CD14-positive monocyte (primary cell): ENCODE measurements at places on chromosomes 1 and 21.

DNA sequence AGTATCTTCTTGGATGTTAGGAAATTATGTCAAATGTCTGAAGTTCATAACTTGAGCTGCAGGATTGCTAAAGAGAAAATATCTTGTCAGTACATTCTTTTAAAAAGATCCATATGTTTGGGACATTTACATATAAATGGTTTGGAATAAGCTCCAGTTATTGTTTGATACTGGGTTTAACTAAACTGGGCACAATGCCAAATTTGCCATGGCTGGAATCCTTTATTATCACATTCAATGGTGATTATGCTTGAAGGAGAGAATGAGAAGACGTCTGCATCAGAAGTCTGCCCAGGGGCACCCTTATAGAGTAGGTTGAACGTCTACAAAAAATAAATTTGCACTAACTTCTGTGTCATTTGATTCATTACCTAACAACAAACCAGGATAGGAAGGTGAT, 652.5 kb downstream of the AMY1C start:
- no peak for DNase-seq

- no peak for DNase-seq
Measured at GRCh38 chr21:43873673-43874072, 8.7 kb downstream of the AGPAT3 start.

GRCh38 chr1:17929224-17929623, 174.1 kb downstream of the ACTL8 start:
- DNase-seq, result no peak

DNA sequence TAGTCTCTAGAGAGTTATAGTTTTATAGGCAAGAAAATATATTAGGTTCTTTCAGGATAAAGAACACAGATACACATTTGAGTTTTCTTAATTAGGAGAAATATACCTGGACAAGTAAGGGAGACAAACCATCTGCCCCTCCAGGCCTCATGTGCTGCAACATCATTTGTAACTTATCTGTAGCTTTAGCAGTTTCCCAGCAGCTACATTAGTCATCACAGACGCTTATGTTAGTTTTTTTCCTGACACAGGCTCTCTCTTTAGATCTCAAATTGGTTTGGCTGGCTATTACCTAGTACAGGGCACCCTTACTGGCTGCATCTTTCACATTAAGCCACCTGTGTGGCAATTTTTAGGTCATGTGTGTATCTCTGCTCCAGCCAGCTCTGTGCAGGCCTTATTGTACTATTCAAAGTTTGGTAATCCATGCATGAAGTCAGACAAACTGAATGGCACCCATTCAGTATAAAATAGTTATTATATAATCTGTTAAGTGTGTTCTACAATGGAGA, 25.9 kb downstream of the GNPAT start:
- no peak for DNase-seq

- DNase-seq, result no peak
Measured at GRCh38 chr1:12104417-12104816, 41.3 kb downstream of the TNFRSF8 start.

DNA sequence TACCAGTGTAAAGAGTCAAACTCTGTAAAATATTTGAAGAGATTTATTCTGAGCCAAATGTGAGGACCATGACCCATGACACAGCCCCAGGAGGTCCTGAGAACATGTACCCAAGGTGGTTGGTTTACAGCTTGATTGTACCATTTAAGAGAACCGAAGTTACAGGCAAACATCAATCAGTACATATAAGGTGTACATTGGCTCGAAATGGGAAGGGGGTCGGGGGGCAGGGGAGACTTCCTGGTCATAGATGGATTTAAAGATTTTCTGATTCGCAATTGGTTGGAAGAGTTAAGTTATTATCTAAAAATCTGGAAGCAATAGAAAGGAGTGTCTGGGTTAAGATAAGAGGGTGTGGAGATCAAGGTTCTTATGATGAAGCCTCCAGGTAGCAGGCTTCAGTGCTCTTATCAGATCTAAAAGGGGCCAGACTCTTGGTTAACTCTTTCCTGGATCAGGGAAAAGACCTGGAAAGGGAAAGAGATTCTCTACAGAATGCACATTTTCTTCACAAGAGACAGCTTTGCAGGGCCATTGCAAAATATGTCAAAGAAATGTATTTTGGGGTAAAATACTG, 47.5 kb upstream of the NTPCR start:
- DNase-seq, result no peak

DNA sequence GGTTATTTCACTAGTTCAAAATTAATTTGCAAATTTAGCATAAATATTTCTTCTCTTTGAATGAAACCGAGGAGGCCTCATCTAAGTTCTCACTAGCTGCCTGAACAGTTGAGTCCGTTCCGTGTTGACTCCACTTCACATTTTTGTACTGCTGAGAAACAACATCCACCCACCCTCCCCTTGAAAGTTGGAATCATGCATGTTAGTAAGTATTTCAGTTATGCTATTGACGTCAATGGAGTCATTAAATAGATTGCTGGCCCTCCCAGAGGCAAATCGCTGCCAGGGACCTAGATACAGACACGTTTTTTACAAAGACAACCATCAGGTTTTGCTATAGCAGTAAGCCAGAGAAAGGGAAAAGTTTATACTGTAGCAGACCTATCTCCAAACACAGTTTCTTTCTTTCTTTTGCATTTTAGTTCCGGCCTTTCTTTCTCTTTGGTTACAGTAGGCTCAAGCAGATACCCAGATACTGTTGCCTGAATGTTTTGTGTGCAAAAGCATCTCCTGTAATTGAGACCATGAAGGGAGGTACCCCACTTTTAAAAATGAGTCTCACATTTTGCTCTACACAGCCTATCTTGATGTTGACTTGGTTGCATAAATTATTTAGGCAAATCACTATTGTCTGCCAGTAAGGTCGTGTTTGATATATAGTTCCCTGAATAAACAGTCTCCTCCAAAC, 262.6 kb upstream of the SGIP1 start:
- no peak for DNase-seq

DNA sequence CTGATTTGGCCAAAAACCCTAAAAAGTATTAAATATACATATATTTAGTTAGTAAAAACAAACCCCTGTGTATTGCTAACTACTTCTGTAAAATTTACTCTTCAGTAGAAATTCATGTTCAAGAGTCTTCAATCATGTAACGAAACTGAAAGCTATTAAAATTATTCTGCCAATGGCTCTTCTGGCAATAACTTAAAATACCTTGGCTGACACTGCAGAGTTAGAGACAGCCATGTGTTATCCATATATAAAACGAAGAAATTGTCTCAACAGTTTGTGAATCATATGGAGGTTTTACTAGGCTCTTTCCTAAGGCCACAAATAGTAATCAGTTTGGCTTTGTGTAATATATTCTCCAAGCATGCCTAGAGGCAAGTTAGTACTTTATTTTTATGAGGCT, 357.2 kb downstream of the COL11A1 start:
- DNase-seq, result no peak

DNA sequence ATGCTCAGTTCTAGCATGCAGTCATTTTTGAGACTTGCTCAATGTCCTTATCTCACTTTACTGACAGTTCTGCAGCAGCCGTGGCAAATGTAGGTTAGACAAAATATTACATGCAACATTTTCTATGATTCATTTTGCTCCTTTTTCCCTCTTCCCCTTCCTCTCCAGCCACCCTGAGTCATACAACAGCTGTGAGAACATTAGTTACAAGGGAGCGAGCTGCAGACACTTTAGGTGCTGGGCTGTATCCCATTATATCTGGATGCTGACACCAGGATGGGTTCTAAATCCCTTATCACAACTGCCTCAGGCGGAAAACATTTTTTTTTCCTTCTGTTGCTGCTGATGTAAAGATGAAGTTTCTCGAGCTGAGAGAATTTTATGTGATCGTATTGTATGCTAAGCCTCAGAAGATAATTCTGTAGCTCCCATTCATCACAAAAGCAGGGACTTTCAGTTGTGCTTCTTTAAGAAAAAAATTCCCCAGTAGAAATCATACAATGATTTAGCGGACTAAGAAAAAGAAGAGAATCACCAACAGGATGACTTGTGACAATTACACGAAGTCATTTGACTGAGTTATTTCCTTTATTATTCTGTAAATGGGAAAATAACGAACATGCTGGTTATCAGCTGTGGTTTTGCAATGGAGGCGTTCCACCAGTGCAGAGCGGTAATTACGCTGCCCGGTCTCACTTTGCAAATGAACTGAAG, 345.0 kb downstream of the DISC1 start:
- DNase-seq, result peak; percentile 71

DNA sequence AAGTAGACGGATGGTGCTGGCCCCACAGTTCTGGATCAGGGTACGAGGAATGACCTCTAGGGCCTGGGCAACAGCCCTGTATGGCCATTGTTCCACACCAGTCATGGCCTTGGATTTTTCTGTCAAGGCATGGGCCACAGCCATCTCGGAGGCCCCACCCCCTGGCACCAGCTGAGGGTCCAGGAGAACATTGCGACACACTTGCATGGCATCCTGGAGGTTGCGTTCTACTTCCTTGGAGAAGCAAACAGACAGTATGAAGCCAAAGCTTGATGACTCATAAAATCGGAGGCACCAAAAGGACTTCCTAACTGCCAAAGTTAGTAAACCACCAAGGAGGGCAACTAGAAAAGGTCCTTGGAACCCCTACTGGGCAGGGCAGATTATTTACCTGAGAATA, 11.9 kb upstream of the VHLL start:
- no peak for DNase-seq

DNA sequence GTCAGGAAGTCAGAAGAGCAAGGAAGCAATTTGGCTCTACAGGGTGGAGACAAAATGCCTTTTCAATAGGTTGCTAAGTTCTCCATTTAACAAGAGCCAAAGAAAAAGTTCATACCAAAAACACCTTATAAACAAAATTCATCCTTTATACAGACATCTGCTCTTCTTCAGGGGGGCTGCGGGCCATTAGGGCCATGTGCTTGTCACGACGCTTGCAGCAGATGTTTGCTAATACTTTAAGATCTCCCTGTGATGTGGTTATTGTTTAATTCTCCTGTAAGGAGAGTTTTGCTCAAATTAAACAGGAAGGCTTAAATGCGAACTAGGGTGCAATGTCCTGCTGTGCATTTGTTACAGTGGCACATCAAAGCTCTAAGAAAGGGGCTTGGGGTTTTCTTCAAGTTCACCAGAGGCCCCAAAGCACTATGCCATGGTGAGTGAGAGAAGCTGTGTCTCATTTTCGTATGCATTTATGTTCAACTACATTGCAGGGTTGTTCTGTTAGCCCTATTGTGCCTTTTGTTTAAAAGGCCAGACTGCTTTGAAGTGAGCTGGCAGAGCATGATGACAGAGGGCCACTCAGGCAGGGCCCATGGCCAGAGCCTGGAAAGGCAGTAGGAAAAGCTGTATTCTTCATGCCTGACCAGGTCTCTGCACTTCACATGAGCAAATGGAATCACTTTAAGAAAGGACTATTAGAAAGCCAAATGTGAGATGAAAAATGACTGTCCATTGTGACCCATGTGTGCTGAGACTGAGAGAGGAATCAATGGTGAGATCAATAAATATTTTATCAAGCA, 24.8 kb upstream of the NTPCR start:
- no peak for DNase-seq

- no peak for DNase-seq
Measured at GRCh38 chr1:60727552-60727951, 354.8 kb upstream of the NFIA start.

GRCh38 chr1:13764588-13765332, 64.8 kb downstream of the PRDM2 start:
- DNase-seq, result no peak

DNA sequence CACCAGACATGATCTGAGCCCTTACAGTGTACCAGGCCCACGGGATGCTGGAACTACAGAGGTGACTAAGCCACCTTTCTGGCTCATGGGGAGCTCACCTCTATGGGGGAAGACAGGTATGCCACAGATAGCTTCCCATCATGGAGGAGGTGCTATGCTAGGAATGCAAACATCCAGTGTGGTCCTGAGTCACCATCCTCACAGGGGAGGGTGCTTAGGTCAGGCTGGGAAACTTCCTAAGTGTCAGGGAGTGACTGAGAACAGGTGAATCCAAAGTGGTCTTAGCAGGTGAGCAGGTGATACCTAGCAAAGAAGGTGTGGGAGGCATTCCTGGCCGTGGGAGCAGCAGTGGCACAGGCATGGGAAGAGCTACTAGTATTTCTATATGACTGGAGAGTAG, 8.6 kb upstream of the RASSF5 start:
- DNase-seq, result no peak

- DNase-seq, result no peak
Measured at GRCh38 chr1:248871837-248872401, 13.0 kb upstream of the ZNF692 start.

- DNase-seq, result no peak
Measured at GRCh38 chr1:1432951-1433803, 2.3 kb upstream of the VWA1 start.

DNA sequence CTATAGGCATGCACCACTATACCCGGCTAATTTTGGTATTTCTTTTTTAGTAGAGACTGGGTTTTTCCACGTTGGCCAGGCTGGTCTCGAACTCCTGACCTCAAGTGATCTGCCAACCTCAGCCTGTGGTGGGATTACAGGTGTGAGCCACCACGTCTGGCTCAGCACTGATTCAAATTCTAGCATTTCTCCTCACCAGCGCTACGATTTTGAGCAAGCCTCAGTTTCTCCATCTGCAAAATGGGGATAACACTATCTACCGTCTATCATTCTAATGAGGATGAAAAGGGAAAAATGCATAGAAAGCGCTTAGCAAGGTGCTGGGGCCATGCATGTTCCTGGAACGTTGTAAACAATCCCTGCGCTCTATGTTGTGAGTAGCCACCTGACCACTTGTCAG, 49.0 kb upstream of the DISP3 start:
- DNase-seq, result no peak

DNA sequence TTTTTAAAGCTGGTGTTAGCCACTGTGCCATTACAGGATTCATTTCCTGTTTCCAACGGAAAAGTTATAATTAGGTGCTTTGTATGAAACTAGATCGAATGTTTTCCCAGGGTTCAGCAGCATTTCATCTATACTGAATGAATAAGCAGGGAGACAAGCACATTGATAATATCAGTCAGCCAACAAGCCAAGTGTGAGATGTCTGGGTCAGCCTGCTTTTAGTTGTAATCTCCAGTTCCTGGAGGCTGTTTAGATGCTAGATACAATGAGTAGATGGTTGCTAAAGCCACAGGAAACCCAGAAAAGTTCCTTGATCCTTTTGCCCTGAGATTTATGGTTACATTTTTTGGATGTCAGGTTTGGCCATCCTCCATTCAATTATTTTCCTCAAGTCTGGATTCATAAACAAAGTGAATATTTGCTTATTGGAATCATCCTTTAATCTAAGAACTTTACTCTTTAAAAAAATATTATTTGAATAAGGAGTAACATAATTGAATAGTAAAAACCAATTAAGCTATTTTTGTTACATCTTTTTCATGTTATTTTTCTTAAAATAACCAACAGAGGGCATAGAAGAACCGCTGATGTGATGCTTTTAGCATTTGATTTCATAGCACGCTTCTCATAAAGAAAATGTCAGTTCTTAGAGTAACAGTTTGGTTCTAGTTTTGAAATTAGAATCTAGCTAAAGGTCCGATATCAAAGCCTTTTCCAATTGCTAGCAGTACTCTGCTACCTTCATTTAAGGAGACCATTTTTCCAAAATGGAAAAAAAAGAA, 76.6 kb downstream of the HSPA13 start:
- DNase-seq, result no peak
